Stimulated activated CD8-positive, alpha-beta memory T cell treated with anti-CD3 and anti-CD28 coated beads, Interleukin-15, amount 100 ng/mL, for 4 hours (primary cell): ENCODE measurements at places on chromosomes 16 and 17.

DNA sequence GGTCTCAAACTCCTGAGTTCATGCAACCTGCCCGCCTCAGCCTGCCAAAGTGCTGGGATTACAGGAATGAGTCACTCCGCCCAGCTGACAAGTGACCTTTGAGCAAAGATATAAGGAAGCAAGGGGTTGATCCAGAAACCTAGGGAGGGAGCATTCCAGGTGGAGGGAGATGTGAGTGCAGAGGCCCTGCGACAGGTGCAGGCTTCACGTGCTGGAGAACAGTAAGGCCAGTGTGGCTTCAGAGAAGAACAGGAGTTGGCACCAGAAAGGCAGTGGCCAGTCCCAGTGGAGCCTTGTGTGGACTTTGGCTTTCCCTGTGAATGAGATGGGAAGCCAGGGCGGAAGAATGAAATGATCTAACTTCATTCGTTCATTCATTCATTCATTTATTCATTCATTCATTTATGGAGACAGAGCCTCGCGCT, 73.6 kb upstream of the HAS3 start:
- no peak for DNase-seq

DNA sequence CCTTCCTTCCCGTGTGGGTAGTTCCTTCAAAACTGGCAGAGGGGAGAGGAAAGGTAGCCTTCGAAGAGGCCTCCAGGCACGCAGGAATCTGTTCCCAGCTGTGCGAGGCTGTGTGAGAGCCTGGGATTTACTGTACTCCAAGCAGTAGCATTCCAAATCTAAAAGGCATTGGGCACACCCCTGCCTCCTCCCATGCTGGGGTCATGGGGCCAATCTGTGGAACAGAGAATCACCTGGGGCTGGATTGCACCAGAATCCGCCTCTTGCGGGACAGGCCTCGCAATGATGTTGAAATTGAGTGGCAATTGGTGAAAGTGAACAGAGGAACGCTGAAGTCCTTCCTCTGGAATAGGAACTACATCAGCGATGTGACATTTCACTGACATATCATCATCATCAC, 72.5 kb upstream of the IRX3 start:
- DNase-seq: no peak

DNA sequence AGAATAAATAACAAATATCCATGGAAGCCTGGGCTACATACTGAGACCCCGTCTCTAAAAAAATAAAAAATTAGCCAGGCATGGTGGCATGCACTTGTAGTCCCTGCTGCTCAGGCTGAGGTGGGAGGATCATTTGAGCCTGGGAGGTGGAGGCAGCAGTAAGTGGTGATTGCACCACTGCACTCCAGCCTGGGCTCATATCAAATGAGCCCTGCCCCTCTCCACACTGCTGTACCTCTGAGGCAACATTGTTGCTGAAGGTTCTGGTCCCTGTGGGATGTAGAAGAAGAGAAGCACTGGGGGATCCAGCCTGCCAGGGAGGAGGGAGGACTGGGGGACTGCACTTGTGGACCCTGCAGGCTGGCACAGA, 11.4 kb upstream of the ARHGAP23 start:
- DNase-seq: no peak

DNA sequence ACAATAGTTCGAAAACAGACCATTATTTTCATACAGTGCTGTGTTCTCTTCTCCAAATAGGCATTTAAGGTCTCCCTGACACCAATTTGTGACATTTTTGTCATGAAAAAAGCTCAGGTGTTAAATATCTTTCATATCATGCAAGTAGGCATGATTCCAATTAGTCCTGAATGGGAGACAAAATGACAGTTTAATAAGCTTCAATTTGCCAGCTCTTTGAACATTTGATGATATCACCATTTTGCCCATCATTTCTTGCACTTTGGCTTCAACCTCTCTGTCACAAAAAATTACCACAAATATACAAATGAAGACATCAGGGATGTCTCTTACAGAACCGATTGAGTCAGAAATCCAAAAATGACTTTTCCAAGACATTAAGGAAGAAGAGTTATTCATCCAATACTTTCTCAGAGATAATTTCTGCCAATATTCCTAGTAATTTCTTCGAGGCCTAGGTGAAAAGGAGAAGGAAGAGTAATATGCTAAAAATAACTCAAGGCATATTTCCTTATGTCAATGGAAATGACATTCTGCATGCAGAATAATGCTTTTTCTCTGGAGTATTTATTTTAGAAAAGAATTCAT, 298.1 kb downstream of the CEP112 start:
- DNase-seq: no peak

DNA sequence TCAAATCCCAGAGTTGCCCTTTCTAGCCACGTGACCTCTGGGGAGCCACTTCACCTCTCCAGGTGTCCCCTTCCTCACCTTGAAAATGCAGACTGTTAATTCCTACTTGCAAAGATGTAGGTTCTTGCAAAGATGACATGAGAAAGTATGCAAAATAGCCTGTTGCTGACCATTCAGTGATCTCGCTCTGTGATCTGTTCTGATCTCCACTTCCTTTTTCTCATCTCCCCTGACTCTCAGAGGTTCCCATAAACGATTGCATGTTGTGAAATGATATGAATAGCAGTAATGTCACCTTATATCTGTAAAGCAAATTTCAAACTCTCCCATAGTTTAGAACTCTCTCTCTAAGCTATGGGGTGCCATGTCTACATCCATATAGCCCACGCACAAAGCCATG, 182.3 kb downstream of the TMEM132E start:
- no peak for DNase-seq

GRCh38 chr17:4903051-4903818, at the start of gene CHRNE:
Gene CHRNE, minus strand, starts transcription at chr17:4903098. Its CDS starts 35 bp downstream, at chr17:4903063.
- no peak for DNase-seq
